ENCODE measurements at places on chromosomes 2 and 18. TPM values are rescaled to one million over a fixed set of nuclear protein-coding genes. Genes with fewer than 3 reads are reported as not detected.

SLC4A3 gene
- 1.8 TPM for total RNA-seq

MEIS1 gene
- total RNA-seq, result 35.5 TPM

LOXHD1 gene
- not detected for total RNA-seq

RGPD3 gene
- total RNA-seq, result 0.27 TPM

ANAPC1 gene
- total RNA-seq, result 44.3 TPM

BCL2 gene
- total RNA-seq, result 9.1 TPM

PEX13 gene
- total RNA-seq, result 60.0 TPM

CHST9 gene
- total RNA-seq, result 32.7 TPM

TEKT4 gene
- not detected for total RNA-seq

FAM228A gene
- total RNA-seq, result 0.24 TPM

TEX44 gene
- not detected for total RNA-seq

REG3A gene
- total RNA-seq, result 1.6 TPM

C1QL2 gene
- 4.9 TPM for total RNA-seq

LAMA1 gene
- 52.7 TPM for total RNA-seq

EFEMP1 gene
- total RNA-seq, result 54.6 TPM

ZSCAN30 gene
- total RNA-seq, result 21.5 TPM
